ENCODE measurements at places on chromosomes 16 and 17.

GRCh38 chr16:14677627-14678026 lies 16.5 kb downstream of the PLA2G10 start:
- no peak for DNase-seq

DNA sequence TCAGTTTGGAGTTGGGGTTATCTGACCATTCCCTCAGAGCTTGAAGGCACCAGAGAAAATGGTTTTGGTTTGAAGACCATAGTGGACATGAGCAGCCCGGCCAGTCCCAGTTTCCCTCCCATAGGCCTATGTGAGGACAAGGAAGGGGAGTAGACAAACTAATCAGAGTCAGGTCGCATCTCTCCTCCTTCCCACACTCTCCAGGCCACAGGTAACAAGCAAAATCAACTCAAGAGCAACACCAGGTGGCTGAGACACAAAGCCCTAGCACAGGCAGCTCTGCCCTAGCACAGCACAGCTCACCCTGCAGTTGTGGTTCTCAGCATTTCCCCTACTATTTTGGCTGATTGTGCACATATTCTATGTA lies 7.2 kb downstream of the SUPT4H1 start:
- peak; percentile 62 for DNase-seq

DNA sequence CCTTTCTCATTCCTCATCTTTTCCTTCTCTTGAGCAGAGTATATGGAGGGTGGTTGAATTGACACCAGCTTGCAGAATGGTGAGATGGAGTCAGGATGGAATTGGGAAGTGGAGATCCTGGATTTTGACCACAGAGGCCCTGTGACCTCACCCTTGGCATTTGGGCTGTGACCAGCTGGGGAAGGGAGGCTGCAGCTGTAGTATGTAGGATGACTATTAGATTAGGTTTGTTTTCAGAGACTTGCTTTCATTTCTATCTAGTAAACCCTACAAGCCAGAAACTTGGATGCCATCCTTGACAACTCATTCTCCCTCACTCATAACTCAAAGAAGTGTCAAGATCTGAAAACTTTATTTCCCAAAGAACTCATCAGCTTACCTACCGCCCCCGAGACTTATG lies 5.9 kb downstream of the GNGT2 start:
- no peak for DNase-seq

GRCh38 chr17:9241774-9242496 lies 220.6 kb downstream of the NTN1 start:
- DNase-seq, result no peak

DNA sequence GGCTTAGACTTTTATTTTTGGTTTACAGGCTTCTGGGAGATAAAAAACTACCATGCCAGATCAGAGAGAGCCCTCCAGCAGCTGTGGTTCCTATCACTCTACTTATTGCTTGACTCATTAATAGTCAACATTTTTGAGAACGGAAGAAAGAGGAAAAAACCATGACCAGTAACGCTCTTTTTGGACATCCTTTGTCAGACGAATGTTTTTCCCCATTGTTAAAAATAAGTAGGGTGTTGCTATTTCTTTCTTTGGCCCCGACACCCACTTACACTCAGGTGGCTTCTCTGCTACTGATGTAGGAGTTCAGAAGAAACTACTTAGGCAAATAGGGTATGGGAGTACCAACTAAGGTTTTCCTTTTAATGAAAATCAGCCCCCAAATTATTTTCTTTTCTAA lies 27.5 kb downstream of the TVP23A start:
- no peak for DNase-seq

DNA sequence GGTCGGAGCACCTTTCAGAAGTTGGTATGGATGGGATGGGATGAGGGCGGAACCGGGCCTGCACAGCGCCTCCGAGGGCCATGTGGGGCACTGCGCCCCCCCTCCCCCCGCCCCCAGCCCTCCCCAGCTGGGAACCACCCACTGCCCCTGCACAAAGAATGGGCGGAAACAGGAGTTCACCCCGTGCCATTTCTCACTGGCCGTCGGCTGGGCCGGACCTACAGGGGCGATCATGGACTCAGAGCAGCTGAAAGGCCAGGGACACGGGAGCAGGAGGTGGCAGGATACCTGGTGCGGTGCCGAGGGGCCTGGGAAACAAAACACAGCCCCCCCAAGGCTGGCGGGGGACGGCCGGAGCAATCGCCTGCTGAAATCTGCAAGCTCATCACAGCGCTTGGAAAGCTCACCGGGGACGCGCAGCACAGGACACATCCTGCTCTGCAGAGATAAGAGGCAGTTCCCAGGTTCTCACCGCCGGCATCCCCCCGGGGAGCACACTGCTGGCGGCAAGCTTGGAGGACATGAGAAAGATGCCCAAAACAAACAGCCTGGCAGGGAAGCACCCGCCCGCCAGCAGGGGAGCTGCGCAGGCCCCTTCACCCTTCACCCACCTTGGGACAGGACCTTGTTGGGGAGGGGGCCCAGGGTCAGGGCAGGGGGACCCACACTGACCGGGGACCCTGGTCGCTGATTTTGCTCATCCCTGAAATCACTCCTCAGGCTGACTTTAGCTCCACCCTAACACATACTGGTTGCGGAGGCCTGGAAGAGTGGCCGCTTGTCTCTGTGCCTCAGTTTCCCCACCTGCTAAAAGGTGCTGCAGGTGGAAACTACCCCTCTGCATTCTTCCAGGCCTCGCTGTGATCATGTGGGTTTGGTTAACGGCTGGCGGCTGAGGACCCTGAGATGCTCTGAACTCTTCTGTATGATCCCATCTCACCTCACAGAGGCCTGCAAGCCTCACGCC lies 263.9 kb downstream of the C16orf95 start:
- DNase-seq, result no peak

- DNase-seq, result no peak
Observed at GRCh38 chr17:79947351-79948031, 88.2 kb downstream of the TBC1D16 start.

GRCh38 chr17:77923776-77924513 lies 34.6 kb upstream of the TNRC6C start:
- no peak for DNase-seq

DNA sequence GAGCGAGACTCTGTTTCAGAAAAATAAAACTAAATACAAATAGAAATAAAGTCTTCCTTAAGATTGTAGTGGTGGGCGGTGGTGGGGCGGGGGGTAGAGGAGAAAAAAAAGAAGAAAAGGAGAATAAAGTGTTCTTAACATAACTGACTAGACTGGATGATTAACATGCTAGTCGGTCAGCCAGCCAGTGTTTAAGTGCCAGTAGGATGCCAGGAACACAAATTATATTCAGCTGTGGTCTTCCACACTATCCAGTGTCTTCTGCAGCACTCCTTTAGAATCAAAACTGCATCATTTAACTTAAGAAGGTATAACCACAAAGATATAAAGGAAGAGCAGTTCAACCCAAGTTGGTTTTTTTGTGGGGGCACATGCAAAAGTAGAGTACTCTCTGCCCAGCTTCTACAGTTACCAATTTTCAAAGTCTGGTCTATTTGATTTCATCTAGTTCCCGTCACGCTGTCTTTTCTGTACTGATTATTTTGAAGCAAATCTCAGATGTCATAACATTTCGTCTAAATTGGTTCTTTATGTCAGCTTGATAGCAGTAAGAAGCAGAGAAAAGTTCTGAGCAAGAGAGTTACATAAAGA lies 15.8 kb downstream of the HEATR3 start:
- DNase-seq, result no peak

DNA sequence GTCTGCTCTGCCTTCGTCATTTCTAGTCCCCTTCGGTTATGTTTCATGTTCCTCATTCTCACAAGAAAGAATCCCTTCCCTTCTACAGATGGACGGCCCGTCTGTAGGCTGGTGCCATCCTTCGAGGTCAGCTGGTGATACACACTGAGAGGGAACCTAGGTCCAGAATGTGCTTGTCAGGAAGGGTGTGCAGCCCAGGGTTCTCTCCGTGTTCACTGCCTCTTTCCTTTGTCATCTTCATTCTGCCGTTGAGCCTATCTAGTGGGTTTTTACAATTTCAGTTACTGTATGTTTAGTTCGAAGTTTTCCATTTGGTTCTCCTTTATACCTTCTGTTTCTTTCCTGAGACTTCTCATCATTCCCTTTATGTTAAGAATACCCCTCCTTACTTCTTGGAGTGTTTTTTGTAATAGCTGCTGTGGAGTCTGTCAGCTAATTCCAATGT lies 18.9 kb downstream of the KIAA0513 start:
- DNase-seq, result no peak

DNA sequence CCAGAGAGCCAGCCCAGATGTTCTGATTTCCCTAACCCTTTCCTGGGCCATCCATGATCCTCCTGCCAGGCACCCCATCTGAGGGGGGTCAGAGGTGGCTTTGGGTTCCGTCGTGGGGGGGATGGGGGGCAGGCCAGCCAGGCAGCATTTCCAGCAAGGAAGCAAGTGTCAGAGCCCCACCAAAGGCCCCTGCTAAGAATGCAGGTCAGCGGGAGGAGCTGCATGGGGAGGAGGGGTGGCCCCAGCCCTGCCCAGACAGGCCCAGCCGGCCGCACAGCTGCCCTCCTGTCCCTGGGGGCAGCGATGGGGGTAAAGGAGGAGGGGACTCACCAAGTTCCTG lies 2.3 kb upstream of the SCRN2 start:
- DNase-seq, result no peak

GRCh38 chr17:77451245-77451893 lies 310.6 kb downstream of the SEC14L1 start:
- peak; percentile 66 for DNase-seq

- DNase-seq, result no peak
Observed at GRCh38 chr17:76727745-76728456, 1.3 kb downstream of the METTL23 start.

- no peak for DNase-seq
Observed at GRCh38 chr17:1967213-1967612, 57.9 kb downstream of the RTN4RL1 start.

DNA sequence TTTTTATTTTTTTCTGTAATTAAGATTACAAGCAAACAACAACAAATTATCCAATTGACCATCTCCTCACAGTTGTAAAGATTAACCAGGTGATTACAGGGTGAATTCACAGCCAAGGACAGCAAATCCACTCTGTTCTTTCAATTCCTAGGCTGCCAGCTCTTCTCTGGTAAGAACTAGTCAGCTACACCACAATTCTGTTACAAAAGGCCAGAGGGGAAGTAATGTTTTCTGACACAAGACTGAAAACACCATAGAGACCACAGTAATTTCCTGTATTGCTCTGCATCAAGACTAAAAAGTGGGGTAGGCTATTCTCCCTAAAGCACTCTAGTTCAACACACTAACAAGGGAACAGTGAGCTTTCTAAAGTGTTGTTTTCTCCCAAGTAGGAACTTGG lies 10.6 kb downstream of the CA10 start:
- no peak for DNase-seq
